ENCODE measurements at places on chromosomes 11 and 22.

DNA sequence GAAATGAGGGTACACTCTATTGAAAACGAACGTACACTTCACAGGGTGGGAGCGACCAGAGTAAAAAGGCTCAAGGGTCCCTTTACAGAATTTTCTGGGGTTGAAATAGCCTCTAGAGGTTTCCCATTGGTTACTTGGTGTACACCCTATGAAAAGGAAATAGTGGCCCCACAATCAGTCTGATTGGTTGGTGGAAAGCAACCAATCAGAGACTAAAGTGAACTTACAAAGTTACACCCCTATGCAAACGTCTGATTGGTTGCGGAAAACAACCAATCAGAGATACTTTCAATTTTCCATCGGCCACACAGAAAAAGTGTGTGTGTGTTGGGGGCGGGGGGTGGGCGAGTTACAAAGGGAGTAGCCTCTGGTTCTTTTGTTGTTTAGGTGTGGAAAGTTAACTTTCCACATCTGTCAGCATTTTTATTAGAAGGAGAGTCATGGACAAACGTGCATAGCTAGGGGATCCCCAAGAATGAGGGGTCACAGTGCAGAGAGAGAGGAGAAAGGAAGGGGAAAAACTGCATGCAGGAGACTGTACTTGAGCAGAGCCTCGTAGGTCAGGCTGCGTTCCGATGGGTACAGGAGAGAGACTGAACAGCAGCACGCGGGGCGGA lies 1152.1 kb downstream of the TBC1D22A start:
- DNase-seq = no peak

GRCh38 chr22:21849489-21849888 lies 18.0 kb downstream of the MAPK1 start:
- no peak for DNase-seq

DNA sequence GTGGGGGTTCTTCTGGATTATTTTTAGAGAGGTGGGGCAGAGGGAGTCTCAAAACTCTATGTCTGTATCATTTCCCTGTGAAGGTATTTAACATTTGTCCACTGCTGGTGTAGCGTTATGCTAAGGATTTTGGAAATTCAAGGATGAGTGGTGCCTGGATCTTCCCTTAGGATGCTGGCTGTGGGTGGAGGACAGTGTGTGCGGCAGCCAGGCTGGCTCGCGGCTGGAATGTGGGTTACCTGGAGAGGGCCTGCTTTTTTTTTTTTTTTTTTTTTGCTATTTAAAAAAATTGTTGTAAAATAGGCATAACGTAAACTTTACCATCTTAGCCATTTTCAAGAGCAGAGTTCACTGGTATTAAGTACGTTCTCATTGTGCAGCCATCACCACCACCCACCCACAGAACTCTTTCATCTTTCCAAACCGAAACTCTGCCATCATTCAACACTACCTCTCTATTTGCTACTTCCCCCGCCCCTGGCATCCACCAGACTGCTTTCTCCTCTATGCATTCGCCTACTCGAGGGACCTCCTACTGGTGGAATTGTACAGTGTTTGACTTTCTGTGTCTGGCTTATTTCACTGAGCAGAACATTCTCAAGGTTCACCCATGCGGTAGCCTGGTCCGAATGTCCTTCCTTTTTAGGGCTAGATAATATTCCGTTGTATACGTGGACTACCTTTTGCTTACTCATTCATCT lies 67.1 kb downstream of the PARVB start:
- DNase-seq = peak; percentile 68

- no peak for DNase-seq
Measured at GRCh38 chr11:10524471-10524870, 16.5 kb downstream of the RNF141 start.

- DNase-seq = no peak
Measured at GRCh38 chr11:74325649-74326645, 14.5 kb upstream of the P4HA3 start.

DNA sequence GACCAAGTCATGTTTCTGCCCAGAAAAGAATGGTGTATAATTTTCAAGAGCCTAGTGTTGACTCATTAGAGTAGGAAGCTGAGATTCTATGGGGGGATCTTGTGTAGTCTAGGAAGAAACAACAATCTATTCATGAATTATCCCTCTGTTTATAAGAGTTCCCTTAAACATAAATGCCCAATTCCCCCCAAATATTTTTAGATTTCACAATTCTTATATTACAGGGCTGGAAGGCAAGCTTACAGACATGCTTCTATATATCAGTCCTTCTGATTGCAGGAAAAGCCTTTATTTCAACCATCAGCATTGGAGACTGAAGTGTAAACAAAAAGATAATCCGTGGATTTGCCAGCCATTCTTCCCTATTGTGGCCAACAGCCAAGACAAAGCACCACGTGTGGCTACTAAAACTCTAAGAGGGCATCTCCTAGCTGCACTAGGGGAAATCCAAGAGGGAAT lies 71.4 kb downstream of the NAT10 start:
- no peak for DNase-seq

DNA sequence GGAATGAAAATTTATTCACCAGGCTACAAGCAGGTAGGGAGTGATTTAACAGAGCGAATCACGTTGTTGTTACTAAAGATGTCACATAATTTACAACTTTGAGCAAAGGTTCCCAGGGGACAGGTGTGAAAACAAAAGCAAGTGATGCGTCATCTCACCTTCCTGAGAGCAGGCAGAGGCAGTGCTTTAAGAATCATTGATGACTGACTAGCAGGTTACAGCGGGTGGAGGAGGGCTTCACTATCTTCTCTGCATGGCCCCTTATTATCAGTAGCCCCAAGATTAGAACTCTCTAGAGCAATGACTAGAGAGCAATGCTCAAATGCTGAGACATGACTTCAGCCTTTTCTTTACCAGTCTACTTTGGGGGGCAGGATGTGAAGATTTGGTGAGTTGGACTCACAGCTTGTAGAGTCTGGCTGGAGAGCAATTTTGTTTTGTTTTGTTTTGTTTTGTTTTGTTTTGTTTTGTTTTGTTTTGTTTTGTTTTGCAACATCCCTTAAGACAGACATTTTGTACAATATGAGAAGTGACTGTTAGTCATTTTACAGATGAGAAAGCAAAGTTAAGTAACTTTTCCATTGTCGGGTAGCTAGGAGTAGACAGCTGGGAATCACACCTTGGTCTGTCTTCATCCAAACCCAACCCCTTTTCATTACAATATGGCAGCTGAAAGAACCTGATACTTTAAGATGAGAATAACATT lies 84.8 kb downstream of the SLC1A2 start:
- no peak for DNase-seq

GRCh38 chr11:28999620-29000019 lies 891.4 kb downstream of the METTL15 start:
- DNase-seq = no peak

DNA sequence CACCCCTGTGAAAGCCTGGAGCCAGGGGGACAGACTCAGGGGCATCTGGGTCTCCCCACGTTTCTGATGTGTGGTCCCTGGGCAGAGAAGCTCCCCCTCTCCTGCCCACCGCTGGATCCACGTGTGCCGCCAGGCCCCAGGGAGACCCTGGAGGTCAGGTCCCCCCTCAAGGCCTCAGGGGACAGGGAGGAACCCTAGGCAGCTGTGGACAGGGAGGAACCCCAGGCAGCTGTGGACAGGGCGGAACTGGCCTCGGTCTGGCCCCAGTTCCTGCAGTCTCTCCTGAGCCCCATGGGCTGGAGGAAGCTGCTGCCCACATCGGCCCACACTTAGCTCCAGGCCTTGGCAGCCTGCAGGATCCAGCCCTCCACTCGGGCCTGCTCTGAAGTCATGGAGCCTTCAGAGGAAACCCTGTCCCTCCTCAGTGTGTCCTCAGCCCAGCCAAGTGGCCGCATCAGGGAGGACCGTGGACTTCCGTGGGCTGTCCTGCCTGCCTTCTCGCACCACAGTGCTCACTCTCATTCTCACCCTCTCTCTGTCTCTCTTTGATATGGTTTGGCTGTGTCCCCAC lies 127.7 kb downstream of the BRD1 start:
- DNase-seq = peak; percentile 13

DNA sequence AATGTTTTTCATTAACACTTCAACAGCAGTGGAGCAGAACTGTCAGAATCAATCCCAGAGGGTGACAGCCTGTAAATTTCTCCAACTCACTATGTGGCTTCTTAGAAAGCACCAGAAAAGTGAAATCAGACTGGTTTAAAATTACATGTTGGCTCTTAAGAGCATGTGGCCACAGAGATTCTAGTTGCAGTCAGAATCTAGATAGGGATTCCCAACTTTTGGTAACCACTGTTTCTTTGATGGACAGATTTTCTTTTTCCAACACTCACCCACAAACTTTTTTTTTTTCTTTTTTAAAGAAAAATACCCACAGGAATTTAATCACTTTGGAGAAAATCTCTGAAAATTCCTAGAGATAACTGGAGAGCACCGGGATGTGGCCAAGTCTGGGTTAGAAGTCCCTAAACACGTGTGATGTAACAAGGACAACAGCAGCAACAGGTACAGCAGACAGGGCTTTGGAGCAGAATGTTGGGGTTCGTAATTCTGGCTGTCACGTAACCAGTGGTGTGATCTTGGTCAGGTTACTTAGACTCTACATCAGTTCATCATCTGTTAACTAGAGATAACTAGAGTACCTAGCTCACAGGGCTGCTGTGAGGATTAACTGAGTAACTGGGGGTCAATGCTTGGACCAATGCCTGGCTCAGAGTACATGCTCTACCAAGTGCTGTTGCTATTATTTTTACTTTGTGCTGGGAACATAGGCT lies 100.1 kb downstream of the NAT10 start:
- DNase-seq = no peak

GRCh38 chr22:29476116-29476515 lies 3.9 kb upstream of the NEFH start:
- DNase-seq = no peak

DNA sequence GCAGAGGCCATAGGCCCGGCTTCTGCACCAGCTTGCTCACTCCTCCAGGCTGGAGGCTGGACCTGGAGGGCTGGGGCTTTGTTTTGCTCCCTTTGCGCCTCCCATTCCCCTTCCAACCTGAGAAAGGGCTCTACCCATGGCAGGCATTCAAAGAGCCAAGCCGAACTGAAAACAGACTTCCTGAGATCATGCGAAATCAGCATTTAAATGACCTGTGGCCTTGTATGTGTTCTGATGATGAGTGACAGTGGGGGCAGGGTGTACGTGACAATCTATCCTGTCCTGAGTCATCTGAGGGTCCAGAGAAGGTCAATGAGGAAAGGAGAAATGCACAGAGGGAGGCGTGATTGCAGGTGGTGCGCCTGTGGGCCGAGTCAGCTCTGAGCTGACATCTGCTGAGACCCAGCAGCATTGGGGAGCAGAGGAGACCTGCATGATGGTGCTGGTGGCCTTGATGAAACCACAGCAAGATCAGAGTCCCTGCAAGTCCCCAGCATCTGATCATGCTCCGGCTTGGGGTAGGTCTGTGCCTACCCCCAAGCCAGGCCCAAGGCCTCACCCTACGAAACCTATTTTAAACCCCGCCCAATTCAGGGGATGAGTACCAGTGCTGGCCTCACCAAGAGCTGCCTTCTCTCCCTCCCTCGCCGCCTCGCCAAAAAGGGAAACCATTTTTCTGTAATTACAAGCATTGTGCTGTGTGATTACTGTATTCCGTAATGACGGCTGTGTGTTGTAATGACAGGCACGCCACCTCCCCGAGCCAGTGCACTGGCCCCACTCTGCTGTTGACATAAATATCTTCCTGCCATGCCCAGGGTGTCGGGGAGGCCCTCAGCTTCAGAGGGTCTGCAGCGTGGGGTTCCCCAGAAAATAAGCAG lies 95.2 kb upstream of the ANO1 start:
- DNase-seq = no peak

DNA sequence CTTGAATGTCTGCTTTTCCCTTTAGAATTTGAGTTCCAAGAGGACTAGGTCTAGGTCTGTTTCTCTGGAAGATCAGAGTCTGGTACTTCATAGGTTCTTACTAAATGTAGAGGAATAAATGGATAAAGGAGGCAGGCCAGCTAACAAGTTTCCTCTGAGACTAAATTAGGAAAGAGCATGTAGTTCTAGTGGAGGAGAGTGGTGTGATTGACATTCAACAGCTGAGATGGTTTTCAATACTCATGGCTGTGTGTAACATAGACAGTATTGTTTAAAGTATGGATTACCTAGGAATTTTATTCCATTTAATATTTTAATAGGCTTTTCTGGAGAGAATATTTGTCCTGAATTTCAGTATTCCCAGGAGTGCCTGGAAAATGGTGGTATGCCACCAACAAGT lies 364.7 kb downstream of the METTL15 start:
- DNase-seq = no peak

DNA sequence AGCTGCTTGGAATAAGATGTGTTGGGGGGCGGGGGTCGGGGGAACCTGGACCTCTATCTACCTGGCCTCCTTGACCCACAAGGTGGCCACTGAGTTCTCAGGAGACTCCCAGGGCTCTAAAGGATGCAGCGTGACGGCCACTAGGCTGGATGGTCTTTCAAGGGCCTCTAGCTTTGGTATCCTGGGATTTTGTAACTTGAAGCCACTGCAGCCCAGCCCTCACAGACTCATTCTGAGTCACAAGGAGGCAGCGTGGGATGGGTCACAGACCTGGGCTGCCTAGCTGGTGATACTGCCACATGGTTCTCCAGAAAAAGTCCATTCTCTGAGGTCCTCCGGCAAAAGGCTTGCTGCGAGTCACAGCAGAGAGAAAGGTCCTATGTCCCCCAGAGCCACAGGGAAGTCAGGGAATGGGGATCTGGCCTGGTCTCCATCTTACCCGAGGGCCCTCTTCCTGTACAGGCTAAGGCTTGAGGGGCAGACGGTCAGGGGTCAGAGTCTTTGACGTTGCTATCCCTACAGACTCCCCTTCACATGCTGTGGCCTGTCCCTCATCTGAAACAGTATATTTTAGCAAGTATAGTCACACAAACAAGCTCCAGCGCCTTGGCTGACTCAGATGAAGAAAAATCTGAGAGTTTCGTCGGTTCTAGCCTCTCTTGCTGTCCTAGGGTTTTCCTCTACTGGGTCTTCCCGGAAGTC lies 52.4 kb downstream of the KCNC1 start:
- DNase-seq = peak; percentile 39

All from activated effector memory CD4-positive, alpha-beta T cell treated with anti-CD3 and anti-CD28 coated beads, Interleukin-2, amount 50 U/mL, for 16 hours (primary cell).